ENCODE measurements at places on chromosomes 6 and 20. TPM values are rescaled to one million over a fixed set of nuclear protein-coding genes. Genes with fewer than 3 reads are reported as not detected.

BMP7 gene
- total RNA-seq: 0.63 TPM

PTCHD4 gene
- total RNA-seq: 0.05 TPM

ANGPT4 gene
- 0.03 TPM for total RNA-seq

TMEM244 gene
- not detected for total RNA-seq

INSM1 gene
- not detected for total RNA-seq

CNR1 gene
- total RNA-seq: 2.4 TPM

CEP85L gene
- 1.7 TPM for total RNA-seq

HLA-DQB2 gene
- not detected for total RNA-seq

TNNC2 gene
- total RNA-seq: 0.26 TPM

GPR31 gene
- not detected for total RNA-seq

HS3ST5 gene
- not detected for total RNA-seq

MEI4 gene
- not detected for total RNA-seq

TIAM2 gene
- 2.5 TPM for total RNA-seq

PREX1 gene
- total RNA-seq: 14.9 TPM

MLIP gene
- not detected for total RNA-seq

MMP24 gene
- 26.7 TPM for total RNA-seq

UNC93A gene
- total RNA-seq: not detected

HLA-DRB5 gene
- not detected for total RNA-seq

CLPSL1 gene
- total RNA-seq: not detected

HAO1 gene
- total RNA-seq: not detected

MOCS1 gene
- 2.2 TPM for total RNA-seq

NKAPL gene
- not detected for total RNA-seq

MLN gene
- total RNA-seq: not detected

C6orf15 gene
- total RNA-seq: not detected

UBE2C gene
- 229 TPM for total RNA-seq

CTSZ gene
- total RNA-seq: 187 TPM

TGM2 gene
- 524 TPM for total RNA-seq

PAX1 gene
- 0.02 TPM for total RNA-seq

ZNF165 gene
- 0.94 TPM for total RNA-seq

NRSN1 gene
- not detected for total RNA-seq

FAM184A gene
- total RNA-seq: not detected

BANF2 gene
- total RNA-seq: not detected

SULF2 gene
- 22.1 TPM for total RNA-seq

EIF6 gene
- 432 TPM for total RNA-seq

DUSP15 gene
- 0.87 TPM for total RNA-seq

TRIM31 gene
- total RNA-seq: 0.72 TPM

MUC22 gene
- total RNA-seq: 0.02 TPM

WFDC12 gene
- not detected for total RNA-seq

Measured in A549 treated with AZD2906 at 1 μM for 4 hours (cell line).